ENCODE measurements at places on chromosomes 1 and 21.
A peak's percentile ranks its signal among the peaks of the same experiment; 100 is the strongest.

- DNase-seq: no peak
Measured at GRCh38 chr21:16554503-16554902, 824.7 kb downstream of the USP25 start.

- no peak for DNase-seq
Measured at GRCh38 chr21:28554660-28555475, 437.8 kb downstream of the LTN1 start.

DNA sequence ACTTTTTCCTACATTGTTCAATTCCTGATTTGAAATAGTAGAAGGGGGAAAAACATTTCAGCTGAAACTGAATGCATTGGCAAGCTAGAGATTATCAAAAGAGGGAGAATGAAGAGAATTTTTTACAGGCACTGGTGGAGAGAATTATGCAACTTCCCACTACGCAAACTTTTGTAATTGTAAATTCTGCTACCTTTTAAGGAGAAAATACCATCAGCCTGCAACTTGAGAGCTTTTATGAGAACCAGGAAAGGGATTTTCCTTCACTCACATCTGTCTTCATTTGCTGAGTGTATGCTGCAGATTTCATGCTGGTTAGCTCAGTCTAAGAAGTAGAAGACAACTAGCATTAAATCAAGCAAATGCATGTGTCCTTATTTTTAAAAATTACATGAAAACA is 43.7 kb downstream of the ADAMTS1 start:
- no peak for DNase-seq

DNA sequence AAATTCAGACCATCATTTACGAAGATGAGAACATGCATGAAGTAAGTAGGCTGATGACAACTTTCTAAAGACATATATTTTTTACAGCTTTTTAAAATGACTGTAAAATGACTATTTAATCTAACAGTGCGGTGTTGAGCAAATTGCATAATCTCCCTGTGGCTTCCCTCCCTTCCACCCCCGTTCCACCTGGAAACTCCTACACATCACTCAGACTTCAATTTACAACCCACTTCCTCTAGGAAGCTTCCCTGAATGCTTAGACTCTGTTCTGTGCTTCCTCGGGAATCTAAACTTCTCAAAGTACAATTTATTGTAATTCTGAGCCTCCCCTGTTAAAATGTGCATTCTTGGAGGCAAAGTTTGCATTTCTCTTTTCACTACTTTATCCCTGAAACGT is 354.9 kb downstream of the DPYD start:
- no peak for DNase-seq

GRCh38 chr1:12005488-12006166 is 13.7 kb upstream of the MIIP start:
- no peak for DNase-seq

GRCh38 chr1:179021873-179022272 is 3.8 kb upstream of the FAM20B start:
- no peak for DNase-seq

- DNase-seq: no peak
Measured at GRCh38 chr1:81443288-81443687, 357.4 kb upstream of the ADGRL2 start.

GRCh38 chr1:9874959-9875635 is 35.0 kb downstream of the CTNNBIP1 start:
- DNase-seq: peak; percentile 45

GRCh38 chr1:107704911-107705310 is 260.1 kb downstream of the VAV3 start:
- DNase-seq: no peak

- no peak for DNase-seq
Measured at GRCh38 chr1:224784265-224785039, 145.0 kb upstream of the DNAH14 start.

DNA sequence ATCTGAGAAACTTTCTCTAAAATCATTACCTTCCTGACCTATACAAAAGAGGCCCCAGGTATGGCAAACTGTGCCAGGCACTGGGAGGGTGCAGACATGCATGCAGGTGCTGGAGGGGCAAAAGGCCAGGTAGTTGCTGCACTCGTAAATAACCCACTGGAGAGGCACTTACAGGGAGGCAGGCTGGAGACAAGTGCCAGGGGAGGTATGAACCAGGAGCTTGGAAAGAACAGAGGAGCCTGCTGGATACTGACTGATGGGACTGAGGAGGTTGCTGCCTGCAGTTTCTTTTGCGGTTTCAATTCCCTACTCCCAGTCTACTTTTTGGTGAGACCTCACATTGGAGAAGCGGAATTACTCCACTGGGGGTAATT is 113.9 kb downstream of the DSCAM start:
- no peak for DNase-seq

DNA sequence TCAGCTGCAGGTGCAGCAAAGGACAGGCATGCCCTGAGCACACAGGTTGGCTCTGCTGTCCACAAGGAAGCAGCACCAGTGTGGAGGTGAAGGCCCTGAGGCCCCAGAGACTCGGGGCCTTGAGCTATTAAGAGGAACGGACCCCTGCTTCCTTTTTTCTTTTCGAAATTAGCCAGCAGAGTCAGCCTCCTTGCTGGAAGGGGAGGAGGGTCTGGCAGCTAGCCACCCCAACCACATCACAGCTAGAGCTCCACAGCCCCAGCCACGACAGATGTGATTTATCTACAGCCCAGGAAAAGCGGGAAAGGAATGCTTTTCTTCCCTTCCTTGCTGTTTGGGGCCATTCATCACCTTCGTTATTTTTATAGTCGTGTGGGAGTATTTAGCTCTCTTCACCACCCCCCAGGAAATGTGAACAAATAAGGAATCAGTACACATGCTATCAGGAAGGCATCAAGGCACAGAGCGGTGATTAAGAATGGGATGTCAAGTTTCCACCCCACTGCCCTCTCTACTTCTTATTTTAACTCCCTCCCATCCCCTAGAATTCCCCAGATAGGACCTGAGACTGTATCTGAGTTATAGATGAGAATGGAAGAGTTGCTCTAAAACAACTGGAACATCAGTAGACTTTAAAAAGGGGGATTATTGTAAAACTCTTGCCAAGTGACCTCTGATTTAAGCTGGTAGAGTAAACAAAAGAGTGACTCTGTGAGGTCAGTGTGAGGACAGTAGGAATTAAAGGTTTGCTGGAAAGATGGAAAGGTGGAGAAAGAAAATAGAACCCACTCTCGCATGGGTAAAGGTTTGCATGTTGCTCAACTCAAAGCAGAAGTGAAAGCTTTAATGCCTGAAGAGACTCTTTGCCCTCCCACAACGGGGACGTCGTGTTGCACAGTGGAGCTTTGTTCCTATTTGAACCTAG is 224.7 kb upstream of the GJB5 start:
- no peak for DNase-seq

DNA sequence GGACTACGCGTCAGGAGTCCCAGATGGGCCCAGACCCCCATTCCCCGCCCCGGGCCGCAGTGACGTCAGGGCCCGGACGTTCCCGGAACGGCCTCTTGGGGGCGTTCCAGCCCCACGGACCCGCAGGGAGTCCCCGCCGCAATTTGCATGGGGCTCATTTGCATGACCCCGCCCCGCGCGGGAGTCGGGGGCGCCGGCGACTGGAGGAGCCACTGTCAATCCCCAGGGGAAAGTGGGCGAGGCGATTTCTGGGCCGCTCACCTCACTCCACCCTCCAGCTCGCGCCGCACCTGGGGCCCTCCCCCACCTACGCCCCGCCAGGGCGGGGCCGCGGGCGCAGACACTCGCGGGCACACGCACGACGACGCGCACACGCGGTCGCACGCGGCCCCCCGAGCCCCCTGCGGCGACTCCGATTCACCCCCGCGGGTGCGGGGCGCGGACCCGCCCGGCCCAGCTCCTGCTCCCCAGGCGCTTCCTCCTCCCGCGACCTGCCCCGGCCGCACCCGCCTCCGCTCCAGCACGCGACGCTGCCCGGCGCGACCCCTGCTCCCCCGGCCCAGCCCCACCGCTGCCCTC is 13.2 kb downstream of the AGRN start:
- DNase-seq: peak; percentile 70

DNA sequence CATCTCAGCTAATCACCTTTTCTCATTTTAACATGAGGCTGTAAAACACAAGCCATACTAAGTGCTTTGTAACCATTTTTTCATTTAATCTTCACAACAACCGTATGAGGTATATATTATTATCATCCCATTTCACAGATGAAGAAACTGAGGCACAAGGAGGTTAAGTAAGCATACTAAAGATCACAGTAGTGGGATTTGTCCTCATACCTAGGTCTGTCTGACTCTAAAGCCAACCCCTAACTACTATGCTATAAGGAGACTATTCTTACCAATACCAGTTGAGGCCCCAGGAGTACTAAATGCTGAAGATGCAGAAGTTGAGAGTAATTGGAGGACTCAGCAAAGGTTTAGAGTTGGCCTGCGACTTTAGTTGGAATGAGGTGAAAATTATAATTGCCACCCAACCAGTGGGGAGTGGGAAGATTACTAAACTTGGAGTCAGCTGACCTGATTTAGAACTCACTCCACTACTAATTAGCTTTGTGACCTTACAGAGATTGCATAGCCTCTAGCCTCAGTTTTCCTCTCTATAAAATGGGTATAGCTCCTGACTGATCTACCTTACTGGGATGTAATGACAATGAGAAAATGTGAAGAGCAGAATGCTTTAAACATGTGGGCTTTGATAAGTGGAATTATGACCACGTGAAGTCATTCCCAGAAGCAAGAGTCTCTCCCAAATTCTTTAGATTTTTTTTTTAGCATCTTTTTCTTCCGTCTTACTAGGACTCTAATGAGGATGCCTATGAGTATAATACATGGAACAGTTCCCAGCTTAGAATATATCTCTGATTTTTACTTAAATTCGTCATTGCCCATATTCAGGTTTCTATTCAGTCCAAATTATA is 85.8 kb upstream of the IPO9 start:
- no peak for DNase-seq

DNA sequence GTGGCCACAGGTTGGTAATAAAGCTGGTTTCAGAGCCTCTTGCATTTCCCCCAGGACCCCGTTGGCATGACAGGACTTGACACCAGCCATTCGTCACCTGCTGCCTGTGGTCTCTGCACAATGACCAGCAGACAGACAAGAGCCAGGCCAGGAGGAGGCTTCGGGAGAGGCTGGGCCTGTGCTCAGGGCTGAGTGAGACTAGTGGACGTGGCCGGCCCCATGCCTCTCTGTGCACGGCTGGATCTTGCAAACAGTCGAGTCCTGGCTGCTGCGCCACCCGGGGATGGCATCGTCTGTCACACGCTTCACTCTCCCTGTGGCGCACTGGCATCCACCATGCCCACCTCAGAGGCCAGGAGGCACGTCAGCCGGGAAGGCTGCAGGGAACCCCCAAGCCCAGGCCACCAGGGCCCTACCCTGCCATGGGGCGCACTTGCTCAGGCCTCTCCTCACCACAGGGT is 177.4 kb upstream of the ARHGEF16 start:
- DNase-seq: no peak

GRCh38 chr1:23600283-23600682 is 41.0 kb upstream of the ID3 start:
- DNase-seq: no peak

DNA sequence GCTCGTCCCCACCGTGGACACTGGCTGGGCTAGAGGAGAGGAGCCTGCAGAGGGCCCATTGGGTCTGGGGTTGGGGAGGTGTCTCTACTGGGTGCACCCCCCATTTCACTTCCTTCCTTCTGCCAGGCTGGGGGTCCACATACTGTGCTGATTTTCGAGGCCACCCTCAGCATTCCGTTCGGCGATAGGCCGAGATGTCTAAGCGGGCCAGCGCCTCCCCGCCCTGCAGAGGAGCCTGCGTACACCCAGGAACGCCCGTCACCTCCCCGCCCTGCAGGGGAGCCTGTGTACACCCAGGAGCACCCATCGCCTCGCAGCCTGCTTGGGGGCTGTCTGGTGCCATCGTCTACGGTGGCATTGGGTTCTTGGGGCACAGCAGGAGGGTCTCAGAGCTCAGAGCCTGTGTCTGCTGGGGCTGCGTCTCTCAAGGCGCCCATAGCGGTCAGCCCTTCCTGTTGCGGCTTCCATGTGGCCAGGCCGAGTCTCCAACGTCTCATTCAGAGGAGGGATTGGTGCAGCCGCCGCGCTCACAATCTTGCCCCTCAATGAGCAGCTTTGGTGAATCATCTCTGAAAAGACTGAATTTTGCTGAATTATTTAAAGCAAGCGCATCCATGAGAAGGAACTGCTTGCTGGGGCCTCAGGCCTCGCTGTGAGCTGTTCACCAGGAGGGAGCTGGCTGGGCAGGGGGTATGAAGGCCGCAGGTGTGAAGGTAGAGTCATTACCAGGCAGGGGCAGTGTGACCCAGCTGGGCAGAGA is 30.7 kb upstream of the AGPAT3 start:
- DNase-seq: no peak

DNA sequence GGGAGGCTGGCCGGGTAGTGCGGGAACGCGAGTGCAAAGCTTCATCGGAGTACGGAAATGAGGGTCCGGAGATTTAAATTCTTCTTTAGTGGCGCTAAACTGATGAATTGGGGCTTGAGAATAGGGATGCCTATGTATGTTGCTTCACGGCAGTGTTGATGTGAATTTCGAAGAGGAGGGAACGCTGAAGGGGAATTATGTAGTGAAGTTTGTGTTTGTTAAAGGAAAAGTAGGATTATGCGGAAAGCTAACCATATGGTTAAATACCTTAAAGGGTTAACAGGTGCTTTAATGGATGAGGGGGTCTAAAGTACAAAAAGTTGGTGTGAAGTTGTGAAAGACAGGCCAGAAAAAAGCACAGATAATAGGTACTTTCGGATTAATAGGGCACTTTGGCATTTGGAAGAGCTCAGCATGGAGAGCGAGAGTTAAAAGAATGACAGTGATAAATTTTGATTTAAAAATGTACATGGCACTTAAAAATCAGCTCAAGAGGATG is 1.4 kb downstream of the HS2ST1 start:
- no peak for DNase-seq

- no peak for DNase-seq
Measured at GRCh38 chr1:234477386-234478151, 1.4 kb downstream of the TARBP1 start.

DNA sequence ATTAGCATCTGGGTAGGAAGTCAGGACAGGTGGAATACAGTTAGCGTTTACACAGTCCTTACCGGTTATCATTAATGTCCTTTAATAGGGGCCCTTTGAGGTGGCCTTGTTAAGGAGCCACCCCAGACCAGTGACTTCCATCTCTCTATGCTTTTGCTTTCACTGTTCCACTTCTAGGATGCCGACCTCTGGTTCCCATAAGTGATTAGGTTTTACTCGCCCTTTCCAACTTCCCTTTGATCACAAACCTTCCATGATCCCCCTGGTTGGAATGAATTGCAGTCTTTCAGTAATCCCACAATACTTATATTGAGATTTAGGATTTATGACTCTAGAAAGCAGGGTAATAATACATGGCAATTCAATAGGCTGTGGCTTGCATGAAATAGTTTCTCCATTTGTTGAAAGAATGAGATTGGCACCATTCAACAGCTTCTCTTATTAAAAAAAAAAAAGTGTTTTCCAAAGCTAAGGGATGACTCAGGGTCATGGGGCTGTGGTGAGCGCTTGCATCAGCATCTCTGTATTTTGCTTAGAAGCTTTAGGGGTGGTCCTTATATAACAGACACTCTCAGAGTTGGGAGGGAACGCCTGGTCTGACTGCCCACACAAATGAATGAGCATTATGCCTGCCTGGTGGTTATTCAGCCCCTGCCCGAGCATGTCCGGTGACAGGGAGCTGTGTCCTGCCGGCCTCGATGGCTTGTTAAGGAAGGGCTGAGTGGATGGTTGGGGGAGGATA is 110.5 kb downstream of the CNIH3 start:
- DNase-seq: no peak
